Right hindlimb (tissue), 1 donor: ENCODE measurements at places on chromosomes 3 and 15.

GRCh38 chr3:184593220-184593927 lies 31.8 kb downstream of the EPHB3 start:
- peak; percentile 76 for DNase-seq

GRCh38 chr3:125163739-125164601 lies 48.6 kb downstream of the SLC12A8 start:
- no peak for DNase-seq

GRCh38 chr15:96177279-96177678 lies 153.2 kb upstream of the NR2F2 start:
- DNase-seq = no peak

GRCh38 chr3:113263778-113264177 lies 52.4 kb downstream of the BOC start:
- no peak for DNase-seq

DNA sequence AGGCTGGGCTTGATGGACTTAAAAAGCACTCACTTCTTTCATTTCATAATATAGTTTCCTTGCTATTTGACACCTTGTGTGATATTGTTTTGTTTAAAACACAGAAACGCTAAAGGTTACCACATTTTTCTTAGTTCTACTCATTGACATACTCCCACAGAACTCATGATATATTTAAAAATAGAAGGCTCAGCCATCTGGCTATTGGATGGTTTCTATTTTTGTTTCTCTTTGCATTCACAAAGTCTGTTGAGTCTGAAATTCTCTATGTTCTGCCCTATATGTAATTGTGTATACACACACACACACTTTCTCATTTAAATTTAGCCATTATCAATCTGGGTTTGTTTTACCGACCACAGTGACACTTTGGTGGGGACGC lies 128.2 kb downstream of the SOX2 start:
- DNase-seq = no peak

DNA sequence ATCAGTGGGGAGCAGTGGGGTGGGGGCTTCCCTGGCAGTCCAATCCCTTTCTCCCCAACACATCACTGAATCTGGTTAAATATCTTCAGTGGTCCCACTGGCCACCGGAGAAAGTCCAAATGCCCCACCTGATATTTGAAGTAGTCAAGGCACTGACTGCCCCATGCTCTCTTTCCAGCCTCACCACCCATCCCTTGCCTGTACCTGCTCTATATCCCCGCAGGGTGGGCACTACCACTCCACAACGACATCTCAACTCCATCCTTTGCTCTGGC lies 101.7 kb downstream of the DAPK2 start:
- no peak for DNase-seq

GRCh38 chr3:70431911-70432310 lies 119.5 kb upstream of the MDFIC2 start:
- no peak for DNase-seq

GRCh38 chr3:9342696-9343095 lies 20.2 kb upstream of the THUMPD3 start:
- DNase-seq = no peak

- no peak for DNase-seq
These were observed 124.1 kb upstream of the RASGRP1 start for GRCh38 chr15:38688761-38689160.

- DNase-seq = no peak
These were observed 69.4 kb downstream of the AAGAB start for GRCh38 chr15:67185051-67185450.

- no peak for DNase-seq
These were observed 155.6 kb downstream of the SQOR start for GRCh38 chr15:45790325-45790943.

GRCh38 chr3:64561325-64561843 lies 126.4 kb downstream of the ADAMTS9 start:
- peak; percentile 61 for DNase-seq

GRCh38 chr3:70856414-70857162 lies 544.1 kb upstream of the MDFIC2 start:
- DNase-seq = no peak

GRCh38 chr3:111333642-111334041 lies 208.4 kb upstream of the CD96 start:
- no peak for DNase-seq

GRCh38 chr15:45454814-45455213 lies 67.7 kb downstream of the SLC30A4 start:
- DNase-seq = peak; percentile 61

DNA sequence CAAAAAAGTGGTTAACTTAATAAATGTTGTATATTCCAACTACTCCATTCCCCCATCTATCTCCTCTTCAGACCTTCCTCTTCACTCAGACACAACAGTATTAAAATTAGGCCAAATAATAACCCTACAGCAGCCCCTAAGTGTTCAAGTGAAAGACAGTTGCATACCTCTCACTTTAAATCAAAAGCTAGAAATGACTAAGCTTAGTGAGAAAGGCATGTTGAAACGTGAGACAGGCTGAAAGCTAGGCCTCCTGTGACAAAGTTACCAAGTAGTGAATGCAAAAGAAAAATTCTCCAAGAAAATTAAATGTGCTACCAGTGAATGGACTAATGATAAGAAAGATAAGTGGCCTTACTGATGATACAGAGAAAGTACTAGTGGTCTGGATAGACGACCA lies 71.7 kb downstream of the ANKRD28 start:
- no peak for DNase-seq

GRCh38 chr3:23590424-23591273 lies 215.1 kb upstream of the UBE2E1 start:
- no peak for DNase-seq

- no peak for DNase-seq
These were observed 7.3 kb upstream of the SERPINI2 start for GRCh38 chr3:167481164-167481563.

- no peak for DNase-seq
These were observed 14.4 kb upstream of the DCAF1 start for GRCh38 chr3:51514210-51514609.

- DNase-seq = no peak
These were observed 68.0 kb downstream of the LRRK1 start for GRCh38 chr15:100987143-100987542.

- DNase-seq = no peak
These were observed 110.5 kb downstream of the PGPEP1L start for GRCh38 chr15:98896802-98897732.

DNA sequence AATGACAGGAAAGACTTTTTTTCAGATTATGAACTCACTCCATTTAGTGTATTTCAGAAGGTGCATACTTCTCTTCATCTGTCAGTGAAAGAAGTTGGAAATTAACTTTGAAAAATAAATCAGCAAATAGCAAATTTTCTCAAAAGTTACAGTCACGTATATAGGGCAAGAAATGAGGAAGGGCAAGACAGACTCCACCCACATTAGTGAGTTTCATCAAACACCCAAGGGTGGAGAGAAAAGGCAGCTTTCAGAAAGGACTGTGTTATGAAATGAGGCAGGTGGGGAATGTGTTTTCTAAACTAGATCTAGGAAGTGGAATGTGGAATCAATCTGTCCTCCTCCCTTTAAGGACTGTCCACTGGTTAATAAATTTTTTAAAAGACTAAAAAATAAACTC lies 2.9 kb downstream of the SLC22A13 start:
- DNase-seq = no peak

DNA sequence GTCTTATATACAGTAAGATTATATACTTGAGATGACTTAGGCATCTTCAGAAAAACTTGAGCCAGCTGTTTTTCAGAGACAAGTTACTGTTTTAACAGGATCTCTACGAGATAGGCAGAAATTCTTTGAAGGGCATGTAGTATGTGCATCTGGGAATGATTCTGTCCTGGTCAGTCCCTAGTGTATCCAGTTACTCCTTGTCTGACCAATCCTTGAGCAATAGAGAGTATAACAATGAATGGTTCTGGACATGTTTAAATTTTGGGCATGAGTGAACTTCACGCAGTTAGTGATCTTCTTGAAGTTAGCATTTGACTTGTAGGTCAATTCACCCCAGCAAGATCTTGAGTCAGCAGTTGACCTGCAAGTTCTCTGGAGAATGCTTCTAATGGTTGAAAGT lies 24.7 kb upstream of the HHLA2 start:
- no peak for DNase-seq

DNA sequence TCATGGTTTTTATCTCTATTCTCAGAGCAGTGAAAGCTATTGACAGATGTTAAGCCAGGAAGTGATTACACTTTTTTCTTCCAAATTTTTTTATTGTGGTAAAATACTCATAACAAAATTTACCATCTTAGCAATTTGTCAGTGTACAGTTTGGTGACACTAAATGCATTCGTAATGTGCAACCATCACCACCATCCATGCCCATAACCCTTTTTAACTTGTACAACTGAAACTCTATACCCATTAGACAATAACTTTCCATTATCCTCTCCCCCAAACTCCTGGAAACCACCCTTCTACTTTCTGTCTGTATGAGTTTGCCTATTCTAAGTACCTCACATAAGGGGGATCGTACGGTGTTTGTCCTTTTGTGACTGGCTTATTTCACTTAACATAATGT lies 15.1 kb upstream of the POMGNT2 start:
- DNase-seq = no peak

- DNase-seq = no peak
These were observed 243.4 kb upstream of the TBC1D5 start for GRCh38 chr3:17985658-17986347.

DNA sequence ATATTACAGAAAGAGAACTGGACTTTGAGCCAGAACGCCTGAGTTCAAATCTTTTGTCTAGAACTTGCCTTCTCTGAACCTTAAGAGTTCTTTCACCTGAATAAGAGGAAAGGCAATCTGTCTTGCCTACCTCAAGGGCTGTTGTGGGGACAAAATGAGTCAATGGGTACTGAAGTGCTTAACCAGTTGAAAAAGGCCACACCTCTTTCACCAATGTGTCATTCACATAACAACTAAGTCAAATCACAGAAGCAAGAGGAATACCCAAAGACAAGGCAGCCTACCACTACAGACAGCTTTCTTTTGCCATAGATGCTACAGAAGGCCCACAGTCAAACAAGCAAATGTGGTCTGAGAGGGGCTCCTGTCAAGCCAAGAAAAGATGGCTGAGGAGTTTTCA lies 39.7 kb downstream of the NBEAL2 start:
- no peak for DNase-seq

- DNase-seq = no peak
These were observed 468 bp downstream of the UBP1 start for GRCh38 chr3:33439546-33440327.

DNA sequence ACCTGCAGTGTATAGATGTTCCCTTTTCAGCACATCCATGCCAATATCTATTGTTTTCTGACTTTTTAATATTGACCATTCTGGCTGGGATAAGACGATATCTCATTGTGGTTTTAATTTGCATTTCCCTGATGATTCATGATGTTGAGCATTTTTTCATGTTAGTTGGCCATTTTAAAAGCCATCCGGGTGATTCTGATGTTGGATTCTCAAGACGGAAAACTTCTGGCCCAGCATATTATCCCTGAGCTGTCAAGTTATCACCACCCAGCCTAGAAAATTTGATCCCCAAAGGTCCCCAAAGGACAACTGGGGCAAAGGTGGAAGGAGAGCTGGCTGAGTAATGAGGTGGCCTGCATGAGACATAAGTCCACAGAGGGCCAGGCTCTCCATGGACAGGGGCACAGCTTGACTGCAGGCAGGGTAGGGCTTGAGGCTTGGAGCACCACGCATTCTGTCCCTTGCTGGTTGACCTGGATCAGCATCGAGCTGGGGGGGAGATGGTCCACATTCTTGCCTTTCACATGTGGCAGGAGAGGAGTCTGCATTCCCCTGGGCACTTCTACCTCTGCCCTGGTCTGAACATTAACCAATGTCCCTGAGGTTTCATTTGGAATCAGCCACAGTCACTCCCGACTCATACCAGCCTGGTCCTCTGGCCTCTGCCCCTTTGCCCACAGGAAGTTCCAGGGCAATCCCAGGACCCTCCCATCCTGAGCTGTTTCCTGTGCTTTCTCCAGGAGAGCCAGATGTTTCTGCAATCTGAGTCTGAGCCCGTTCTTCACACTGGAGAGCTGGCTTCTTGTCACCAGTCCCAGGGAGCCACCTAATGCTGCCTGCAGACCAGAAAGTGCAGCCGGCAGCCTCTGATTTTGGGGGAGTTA lies 69.2 kb downstream of the ISG20 start:
- peak; percentile 36 for DNase-seq

DNA sequence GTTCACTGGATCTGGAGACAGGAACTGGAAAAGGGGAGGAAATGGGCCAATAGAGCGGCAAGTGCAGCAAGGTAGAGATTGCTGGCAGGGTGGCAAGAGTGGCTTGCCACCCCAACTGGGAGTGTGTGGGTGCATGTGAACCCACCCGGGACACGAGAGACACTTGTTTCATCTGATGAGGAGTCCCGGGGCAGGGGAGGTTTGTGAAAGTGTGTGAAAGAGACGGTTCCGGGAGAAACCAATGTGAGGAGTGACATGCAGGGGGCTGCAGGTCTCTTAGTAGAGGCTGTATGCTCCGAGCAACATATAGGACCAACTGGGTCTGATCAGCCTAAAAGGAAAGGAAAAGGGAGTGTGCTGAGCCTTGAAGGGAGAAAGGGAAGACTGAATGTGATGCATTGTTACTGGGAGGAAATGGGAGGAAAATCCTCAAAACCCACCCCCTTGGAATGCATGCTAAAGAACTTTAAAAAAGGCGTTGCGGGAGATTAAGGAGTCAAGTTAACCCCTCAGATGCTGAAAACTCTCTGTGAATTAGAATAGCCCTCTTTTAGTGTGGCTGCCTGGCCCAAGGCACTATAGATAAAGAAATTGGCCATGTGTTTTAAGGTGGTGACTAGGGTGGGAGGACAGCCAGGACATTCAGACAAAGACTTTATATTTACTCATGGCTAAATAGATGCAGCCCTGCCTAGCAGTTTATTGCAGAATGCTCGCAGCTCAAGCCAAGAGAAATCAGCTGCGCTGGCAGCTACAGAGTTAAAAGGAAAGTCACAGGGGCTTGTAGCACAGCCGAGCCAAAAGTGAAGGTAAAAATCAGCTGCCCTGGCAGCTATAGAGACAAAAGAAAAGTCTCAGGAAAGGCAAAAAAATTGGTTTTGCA lies 9.1 kb upstream of the SLC9C1 start:
- peak; percentile 35 for DNase-seq
